Inflammatory macrophage treated with lipopolysaccharide for 1 hour (primary cell): ENCODE measurements at places on chromosomes 1 and 21.

DNA sequence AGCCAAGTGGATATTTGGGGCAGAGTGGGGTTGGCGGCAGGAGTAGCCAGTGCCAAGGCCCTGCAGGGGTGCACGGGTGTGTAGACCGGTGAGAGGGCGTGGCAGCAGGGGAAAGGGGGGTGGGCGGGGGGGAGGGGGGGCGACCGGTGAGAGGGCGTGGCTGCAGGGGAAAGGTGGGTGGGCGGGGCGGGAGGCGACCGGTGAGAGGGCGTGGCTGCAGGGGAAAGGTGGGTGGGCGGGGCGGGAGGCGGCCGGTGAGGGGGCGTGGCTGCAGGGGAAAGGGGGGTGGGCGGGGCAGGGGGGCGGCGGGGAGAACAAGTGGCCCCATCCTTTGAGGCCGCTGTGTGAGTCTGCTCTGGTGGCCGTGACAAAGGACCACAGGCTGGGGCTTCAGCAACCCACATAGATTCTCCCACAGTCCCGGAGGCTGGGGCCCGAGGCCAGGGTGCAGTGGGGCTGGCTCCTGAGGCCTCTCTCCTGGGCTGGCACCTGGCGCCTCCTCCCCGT lies 25.8 kb downstream of the RRP1 start:
- DNase-seq, result no peak

- DNase-seq, result peak; percentile 29
These were observed 57.1 kb upstream of the SPOCD1 start for GRCh38 chr1:31872658-31873636.

- DNase-seq, result no peak
These were observed 73.9 kb downstream of the NENF start for GRCh38 chr1:212506666-212507065.

GRCh38 chr21:38956856-38957571 lies 151.3 kb downstream of the ETS2 start:
- peak; percentile 96 for DNase-seq

- no peak for DNase-seq
These were observed 514.7 kb downstream of the PLPP3 start for GRCh38 chr1:56064705-56065104.

GRCh38 chr1:184567637-184568036 lies 180.8 kb downstream of the C1orf21 start:
- DNase-seq, result no peak

GRCh38 chr1:106944721-106945120 lies 111.8 kb upstream of the PRMT6 start:
- no peak for DNase-seq

DNA sequence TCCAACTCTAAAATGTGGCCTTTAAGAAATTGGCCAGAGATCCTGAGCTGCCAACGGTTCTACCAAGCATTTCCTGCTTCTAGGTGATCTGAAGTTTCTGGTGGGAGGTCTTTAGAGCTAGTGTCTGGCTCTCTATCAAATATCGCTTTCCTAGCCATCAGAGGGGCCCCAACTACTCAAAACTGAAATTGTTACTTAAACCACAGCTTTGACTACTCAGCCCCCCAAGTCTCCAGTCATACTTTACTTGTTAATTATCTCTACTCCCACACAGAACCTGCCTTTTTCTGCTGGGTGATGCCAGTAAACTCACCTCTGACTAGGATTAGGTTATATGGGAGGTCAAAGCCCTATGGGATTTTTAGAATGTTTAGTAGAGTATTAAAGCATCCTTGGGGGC lies 95.1 kb downstream of the FASLG start:
- no peak for DNase-seq

DNA sequence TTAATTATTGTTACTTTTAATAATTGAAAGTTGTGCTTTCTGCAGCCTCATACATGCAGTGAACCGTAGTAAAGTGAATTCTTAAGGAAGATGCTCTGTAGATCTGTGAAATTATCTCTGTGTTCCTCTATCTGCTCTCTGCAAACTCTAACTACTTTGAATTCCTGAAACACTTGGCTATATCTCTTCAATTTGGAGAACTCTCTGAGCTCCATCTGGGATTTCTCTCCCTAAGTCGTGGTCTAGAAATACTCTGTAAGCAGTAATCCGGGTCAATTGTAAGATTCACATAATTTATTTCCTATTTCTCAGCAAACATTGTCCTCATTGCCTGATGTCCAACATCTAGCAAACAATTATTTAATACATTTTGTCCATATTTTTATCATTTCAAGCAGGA lies 164.9 kb downstream of the USH2A start:
- no peak for DNase-seq

- DNase-seq, result no peak
These were observed 606.1 kb upstream of the USP24 start for GRCh38 chr1:55821234-55821633.

- no peak for DNase-seq
These were observed 20.2 kb downstream of the NCMAP start for GRCh38 chr1:24575905-24576587.

GRCh38 chr1:8218351-8219092 lies 99.4 kb upstream of the SLC45A1 start:
- peak; percentile 74 for DNase-seq

- DNase-seq, result peak; percentile 72
These were observed at the start of gene TNFRSF14 for GRCh38 chr1:2556277-2556677. Gene TNFRSF14, plus strand, starts transcription at chr1:2556371. Its CDS starts 294 bp downstream, at chr1:2556665.

- no peak for DNase-seq
These were observed 65.2 kb upstream of the KLHDC7A start for GRCh38 chr1:18415448-18416027.

- DNase-seq, result no peak
These were observed 66.0 kb upstream of the SLC25A33 start for GRCh38 chr1:9473032-9473807.

DNA sequence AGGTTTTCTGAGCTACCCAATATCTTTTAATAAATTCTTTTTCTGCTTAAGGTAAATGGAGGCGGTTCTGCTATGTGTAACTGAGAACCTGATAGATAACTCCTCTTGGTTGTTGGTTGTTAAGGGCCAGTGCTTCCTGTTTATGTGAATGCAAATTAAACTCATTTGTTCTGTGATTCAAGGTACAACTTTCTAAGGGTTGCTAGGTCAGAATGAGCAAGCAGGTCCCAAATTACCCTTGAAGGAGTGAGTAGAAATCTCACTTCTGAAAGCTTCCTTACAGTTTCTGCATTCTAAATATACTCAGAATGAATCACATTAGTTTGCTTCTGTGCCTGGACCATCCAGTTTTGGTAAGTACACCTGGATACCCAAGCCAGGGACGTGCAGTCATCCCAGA lies 15.5 kb upstream of the FAM78B start:
- no peak for DNase-seq

DNA sequence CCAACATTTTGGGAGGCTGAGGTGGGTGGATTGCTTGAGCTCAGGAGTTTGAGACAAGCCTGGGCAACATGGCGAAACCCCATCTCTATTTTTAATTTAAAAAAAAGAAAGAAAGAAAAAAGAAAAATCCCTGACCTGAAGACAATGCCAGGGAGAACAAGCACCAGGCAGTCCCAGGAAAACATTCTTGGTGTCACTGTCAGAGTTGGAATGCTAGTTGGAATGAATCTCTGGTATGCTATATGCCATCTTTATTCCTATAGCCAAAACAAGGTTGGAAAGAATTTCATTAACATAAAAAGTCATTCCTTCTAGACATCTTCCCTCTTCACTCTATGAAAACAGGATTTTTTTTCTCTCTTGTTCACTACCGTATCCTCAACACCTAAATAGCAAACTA lies 2.8 kb downstream of the DNAJC8 start:
- DNase-seq, result no peak

GRCh38 chr1:237005674-237006073 lies 1.4 kb upstream of the MT1HL1 start:
- no peak for DNase-seq

DNA sequence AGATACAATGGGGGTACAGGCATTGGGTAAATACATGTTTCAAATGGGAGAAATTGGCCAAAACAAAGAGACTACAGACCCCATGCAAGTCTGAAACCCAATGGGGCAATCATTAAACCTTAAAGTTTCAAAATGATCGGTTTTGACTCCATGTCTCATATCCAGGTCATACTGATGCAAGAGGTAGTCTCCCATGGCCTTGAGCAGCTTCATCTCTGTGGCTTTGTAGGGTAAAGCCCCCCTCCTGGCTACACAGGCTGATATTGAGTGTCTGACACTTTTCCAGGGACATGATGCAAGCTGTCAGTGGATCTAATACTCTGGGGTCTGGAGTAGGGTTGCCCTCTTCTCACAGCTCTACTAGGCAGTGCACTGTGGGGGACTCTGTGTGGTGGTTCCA lies 286.1 kb downstream of the LRRIQ3 start:
- DNase-seq, result no peak

DNA sequence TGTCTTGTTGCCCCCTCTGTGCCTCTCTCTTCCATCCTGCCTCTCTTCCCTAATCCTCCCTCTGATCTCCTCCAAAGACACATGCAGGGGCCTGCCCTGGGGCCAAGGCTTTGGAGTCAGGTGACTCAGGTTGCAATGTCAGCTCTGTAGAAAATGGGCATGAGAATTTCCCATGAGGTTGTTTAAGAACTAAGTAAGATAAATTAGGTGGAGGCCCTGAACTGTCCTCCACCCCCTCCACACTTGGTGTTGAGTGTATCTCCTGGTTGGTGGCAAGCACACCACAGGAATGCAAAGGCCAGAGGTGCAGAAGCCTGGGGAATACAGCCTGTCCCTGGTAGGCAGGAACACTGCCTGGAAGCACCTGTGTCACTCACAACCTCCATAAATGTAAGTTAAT lies 63.9 kb upstream of the GRIK3 start:
- DNase-seq, result no peak

DNA sequence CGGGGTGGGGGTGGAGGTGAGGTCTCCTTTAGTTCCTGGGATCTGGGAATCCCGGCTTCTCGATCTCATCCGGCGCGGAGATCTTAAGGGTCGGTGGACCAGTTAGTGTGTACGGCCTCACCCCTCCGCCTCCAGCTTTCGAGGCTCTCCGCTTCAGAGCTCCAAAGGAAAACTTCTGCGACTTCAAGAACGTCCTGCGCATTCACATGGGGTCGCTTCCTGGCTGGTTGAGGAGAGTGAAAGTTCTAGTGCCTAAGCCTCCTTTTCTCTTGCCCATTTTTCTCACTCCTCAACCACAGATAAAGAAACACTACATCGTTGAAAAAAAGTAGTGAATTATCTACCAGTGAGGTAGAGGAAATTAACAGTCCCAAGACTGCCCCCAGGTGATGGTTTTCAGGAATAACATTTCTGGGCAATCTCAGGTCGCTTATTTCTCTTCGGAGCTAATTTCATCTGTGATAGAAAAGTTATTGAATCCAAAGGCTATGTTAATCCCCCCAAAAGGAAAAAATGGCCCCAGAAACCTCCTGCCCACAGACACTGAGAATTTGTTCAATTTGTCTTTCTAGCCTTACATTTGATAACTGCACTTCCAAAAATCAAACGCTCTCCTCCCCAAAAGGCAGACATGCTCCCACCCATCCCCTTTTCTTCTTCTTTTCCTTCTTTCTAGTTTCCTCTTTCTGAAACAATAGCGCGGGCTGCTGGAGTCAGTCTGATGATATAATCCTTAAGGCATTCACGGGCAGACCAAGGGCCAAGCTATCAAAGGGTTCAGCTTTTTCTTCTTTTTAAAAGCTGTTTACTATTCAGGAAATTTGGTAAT lies 20.6 kb upstream of the TBX15 start:
- DNase-seq, result peak; percentile 46

GRCh38 chr1:92210701-92211100 lies 7.0 kb upstream of the C1orf146 start:
- no peak for DNase-seq

- no peak for DNase-seq
These were observed 69.2 kb downstream of the MORN1 start for GRCh38 chr1:2322065-2322571.

DNA sequence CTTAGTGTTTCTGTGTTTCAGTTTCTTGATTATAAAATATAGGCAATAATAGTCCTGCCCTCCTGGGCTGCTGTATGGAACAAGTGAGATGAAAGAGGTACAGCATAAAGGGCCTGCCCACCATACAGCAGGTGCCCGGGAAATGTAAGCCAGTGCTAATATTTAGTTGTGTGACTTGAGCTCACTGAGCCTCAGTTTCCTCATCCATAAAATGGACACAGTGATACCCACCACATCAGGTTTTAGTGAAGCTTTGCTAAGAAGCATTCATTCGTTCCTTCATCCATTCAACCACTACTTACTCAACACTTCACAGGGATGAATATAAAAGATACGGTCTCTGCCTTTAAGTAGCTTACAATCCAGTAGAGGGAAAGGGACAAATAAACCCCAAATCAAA lies 19.9 kb downstream of the CNTN2 start:
- no peak for DNase-seq

GRCh38 chr1:168419736-168420135 lies 124.1 kb downstream of the XCL2 start:
- DNase-seq, result no peak

- DNase-seq, result peak; percentile 17
These were observed 2.4 kb upstream of the TARS2 start for GRCh38 chr1:150484861-150485260.

DNA sequence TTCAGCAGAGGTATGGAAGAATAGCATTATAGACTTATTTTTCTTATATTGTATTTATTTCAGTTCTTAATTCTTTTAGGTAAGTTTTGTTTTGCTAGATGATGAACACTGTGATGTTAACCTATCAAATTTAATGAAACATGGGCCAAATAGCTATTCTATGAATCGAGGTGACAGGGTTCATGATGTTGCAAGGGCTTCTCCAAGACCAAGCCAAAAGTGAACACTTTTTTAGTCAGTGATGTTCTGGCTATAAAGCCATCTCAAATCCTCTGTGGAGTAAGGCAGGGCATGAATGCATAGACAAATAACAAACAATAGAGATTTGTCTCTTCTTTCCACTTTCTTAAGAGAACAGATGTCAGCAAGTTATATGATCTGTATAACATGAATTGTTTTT lies 26.7 kb downstream of the C1orf146 start:
- no peak for DNase-seq

- DNase-seq, result no peak
These were observed 406 bp downstream of the HTR1D start for GRCh38 chr1:23216771-23217420.

DNA sequence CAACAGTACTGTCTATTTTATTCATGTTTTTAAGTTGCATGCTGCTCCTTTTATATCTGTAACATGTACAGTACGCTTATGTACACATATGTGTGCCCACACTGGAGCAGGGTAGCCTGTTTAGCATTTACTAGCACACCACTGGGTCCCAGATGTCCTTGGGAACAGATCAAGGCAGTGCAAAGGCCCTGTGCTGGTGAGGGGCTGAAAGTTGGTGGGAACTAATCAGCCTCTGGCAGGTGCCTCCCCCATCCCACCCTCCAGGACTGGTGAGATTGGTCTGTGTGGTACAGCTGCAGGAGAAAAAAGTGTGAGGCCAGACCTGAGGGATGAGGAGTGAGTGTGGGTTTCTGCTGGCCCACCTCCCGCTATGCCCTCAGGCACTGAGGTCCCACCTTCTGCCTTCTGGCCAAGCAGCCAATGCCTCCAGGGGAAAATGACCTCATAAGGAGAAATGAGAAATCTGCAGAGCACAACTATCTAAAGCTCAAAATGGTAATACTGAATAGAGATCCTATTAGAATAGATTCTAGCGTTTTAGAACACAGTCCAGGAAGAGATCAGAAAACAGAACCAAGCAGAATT lies 58.9 kb downstream of the POFUT2 start:
- no peak for DNase-seq
